Choroid plexus epithelial cell (primary cell): ENCODE measurements at places on chromosomes 1 and 21.

DNA sequence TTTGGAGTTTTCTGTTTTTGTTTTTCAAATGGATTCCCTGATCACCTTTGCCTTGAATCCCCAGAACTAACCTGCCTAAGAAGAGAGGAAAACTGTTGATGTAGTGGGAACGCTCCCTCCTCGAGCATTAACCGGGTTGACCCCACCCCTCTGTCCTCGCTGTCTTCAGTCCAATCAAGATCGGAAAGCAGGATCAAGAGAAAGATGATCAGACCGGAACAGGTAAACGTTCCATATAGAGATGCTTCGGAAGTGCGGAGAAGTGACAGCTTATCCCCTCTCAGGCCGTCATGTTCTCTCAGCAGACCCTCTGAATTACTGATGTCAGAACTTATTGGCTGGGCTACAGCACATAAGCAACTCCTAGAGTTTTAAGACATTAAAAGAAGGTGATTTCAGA, 800 bp upstream of the FAM163A start:
- DNase-seq = no peak

DNA sequence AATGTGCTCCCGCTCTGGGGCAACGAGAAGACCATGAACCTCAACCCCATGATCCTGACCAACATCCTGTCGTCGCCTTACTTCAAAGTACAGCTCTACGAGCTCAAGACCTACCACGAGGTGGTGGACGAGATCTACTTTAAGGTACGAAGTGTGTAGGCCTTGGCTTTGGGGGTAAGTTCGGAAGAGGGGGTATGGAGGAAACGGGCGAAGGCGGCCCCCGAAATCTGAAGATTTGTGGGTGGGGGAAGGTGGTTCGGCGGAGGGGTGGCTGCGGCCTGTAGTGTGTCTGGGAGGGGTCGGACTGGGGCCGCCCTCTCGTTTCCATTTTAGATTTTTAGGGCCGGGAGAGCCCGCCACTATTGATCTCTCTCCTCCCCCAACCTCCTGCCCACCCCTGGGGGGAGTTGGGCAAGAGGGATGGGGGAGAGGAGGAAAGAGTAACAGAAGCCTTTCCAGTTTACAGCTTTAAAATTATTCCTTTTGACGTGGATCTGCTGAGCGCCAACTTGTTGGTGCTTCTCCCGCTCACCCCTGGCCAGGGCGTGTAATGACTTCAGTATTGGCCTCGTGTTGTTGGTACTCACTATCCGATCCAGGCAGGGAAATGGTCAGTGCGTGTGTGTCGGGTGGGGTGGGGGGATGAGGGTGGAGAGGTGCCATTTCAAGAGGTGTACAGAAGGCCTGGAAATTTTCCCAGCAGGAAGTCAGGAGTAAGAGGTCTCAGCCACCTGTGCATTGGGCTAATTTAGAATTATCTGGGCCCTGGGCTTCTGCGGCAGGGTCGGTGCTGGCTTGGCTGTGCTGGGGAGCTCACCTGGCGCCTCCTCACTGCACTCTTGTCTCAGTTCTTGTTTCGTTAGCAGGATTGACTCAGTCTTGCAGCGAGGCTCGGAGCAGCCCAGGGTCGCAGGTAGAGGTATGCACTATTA, 880 bp downstream of the PRPF38B start:
- DNase-seq = peak; percentile 81

- no peak for DNase-seq
These were observed 51.5 kb downstream of the SH3BGR start for GRCh38 chr21:39503123-39503762.

GRCh38 chr1:219582296-219582695, 30.6 kb downstream of the ZC3H11B start:
- DNase-seq = peak; percentile 72

GRCh38 chr1:244863491-244864252, 671 bp downstream of the HNRNPU start:
- DNase-seq = no peak

DNA sequence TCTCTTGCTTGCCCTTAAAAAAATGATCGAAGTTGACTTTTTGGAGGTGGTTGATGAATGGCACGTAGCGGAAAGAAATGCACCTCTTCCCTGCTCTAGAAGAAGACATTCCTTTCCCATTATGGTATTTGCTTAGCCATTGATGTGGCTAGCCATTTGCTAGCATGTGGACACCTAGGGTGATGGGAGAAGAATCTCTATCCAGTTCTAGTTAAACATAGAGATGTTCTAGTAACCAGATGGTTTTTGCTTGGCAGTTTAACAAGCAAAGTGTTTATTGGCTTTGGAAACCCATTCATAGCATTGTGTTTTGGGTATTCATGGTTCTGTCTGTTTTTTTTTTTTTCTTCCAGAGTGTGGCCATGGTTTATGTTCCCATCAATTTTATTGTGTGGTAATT, 78.9 kb downstream of the KCNJ6 start:
- no peak for DNase-seq

DNA sequence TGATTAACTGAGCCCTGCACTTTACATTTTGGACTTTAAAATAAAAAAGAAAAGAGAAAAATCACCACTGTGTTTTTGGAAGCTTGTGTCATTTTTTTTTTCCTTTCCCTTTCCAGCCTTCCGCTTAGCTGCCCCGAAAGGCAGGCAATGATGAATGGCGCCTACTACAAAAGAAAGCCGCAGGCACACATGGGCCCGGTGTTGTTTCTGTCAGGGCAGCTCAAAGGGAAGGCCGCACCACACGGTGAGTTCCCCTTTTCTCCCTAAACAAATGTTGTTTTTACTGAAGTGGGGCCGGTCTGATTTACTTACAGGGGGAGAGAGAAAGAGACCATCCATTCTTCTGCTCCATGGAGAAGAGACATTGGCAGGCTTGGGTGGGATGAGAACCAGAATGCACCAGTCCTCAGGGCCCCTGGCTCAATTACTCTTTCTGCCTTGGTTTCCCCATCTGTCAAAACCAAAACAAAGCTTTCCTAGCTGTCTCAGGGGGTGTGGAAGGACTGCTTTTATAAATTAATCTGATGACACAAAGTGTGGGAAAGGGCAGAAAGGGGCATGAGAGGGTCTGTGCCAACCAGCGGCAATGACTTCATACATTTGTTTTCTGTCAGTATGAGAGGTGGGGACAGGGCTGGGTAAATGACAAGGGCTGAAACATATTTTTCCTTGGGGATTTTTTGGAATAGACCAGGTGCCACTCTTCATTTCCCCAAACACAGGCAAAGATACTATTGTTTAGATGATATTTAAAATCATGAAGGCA, 91.4 kb upstream of the PLXNA2 start:
- DNase-seq = no peak

DNA sequence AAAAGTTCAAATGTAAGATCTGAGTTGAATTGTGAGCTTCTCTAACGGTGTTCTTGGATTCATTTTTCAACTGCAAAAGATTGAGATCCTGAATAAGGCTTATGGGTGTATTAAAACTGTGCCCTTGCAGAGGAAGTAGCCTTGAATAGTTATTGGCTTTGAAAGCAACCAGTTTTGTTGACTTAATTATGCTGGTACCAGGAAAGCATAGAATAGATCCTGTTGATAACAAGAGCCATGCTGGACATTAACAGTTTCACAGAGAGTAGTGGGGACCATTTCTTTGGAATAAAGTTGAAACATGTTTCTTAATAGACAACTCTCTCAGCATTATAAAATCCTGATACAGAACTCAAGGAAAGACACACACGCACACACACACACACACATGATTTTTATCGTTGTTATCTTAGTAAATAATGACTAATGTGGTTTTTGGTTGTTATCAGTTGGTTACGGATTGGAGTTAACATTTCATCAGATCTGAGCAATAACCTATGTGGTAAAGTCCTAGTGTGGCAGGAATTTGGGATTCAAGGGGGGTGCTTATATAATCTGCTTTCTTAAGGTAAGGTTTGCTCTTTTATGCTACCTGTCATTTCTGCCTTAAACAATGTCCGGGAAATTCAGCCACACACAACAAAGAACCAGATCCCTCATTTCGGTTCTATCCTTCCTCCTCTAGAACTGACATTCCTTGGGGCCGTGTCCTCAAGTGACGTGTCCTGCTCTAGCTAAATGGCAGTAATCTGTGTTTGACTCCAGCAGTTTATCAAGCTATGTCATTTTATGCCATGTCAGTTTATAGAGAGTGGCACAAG, 330.9 kb downstream of the CHRM3 start:
- no peak for DNase-seq

DNA sequence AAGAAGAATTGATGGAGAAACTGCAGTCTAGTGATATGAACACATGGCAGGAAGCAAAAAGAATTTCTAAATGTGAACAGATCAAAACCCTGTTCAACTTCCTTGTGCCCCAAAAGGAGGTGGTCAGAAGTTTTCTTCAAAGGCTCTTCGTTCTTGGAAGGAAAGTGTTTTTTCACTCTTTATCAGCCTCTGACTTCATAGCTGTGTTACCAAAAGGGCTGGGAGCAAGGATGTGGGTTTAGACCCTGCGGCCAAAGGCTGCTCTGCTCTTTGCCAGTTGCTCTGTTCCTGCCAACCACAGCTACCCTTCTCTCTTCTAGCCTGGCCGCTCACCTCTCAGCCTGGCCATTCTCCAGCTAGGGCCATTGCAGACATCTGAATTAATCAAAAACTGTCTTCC, 53.8 kb downstream of the PTGER3 start:
- DNase-seq = no peak

GRCh38 chr1:46017876-46018503, 114.4 kb downstream of the PIK3R3 start:
- DNase-seq = no peak

GRCh38 chr1:169193191-169193850, 86.8 kb downstream of the ATP1B1 start:
- peak; percentile 58 for DNase-seq

DNA sequence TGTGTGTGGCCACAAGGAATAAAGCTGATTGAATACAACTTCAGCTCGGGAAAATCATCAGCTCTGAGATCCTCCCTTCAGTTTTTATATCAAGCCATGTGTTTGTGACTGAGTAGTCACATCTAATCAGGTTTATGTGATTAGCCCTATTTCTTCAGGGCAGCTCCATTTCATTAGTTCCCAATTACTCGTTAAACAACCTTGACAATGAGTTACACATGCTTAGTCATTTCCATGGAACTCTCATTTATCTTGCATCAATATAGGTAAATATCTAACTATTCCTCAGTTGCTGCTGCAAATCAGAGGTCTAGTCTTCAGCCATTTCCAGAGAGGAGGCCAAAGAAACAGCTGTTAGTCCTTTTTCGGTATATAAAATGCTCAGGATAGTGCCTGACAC, 16.3 kb downstream of the CRB1 start:
- no peak for DNase-seq
